Thyroid gland (tissue), 4 donors: ENCODE measurements at places on chromosomes 7 and 10. TPM values are rescaled to one million over a fixed set of nuclear protein-coding genes. Genes with fewer than 3 reads are reported as not detected.

Gene OR6B1
- not detected for total RNA-seq

Gene NODAL
- not detected for total RNA-seq

Gene TSPAN33
- 5.0 TPM for total RNA-seq

Gene HOXA11
- not detected for total RNA-seq

Gene GRM8
- 9.5 TPM for total RNA-seq

Gene ABCC2
- 5.1 TPM for total RNA-seq

Gene IFIT1B
- total RNA-seq: not detected

Gene CTTNBP2
- total RNA-seq: 13.8 TPM

Gene CYP3A7
- not detected for total RNA-seq

GRCh38 chr10:114000457-114001010 lies 43.1 kb upstream of the ADRB1 start:
- DNase-seq: no peak

GRCh38 chr7:136163340-136163801 lies 186.2 kb upstream of the MTPN start:
- no peak for DNase-seq

DNA sequence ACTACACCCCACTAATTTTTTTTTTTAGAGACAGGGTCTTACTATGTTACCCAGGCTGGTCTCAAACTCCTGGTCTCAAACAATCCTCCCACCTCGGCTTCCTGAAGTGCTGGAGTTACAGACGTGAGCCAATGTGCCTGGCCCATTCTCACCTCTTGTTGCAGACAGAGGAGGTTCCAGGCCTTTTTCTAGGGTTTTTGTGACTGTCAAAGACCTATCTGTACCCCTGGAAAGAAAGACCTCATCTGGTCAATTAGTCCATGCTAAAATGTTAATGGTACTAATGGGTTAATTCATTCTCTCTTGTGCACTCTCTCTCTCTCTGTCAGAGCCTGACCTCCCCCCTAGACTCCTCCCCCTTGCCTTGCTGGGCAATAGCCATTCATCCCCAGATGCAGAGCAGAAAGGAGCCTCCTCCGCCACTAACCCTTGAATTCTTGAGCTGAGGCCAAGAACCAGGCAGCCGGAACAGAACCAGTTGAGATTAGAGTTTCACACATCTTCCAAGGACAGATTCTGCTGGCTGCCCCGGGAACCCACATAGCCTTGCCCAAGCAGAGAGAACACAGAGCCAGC lies 209.7 kb downstream of the SKIDA1 start:
- DNase-seq: peak; percentile 96

DNA sequence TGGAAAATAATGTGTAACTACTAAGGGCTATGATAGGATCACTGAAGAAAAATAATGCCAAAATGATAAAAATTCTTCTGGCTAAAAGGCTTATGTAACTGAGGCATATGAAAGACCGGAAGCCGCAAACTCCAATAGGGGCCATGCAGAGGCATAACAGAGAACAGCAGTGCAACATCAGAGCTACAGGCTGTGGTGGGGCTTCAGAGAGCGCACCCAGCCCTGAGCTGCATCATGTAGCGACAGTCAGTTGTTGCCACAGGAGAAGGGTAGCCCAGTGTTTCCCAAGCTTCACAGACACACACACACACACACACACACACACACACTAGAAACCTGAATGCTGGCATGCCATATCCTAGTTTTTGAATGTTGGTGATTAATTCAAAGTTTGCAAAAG lies 9.3 kb downstream of the LLCFC1 start:
- DNase-seq: no peak

GRCh38 chr7:15848901-15849300 lies 162.4 kb upstream of the MEOX2 start:
- no peak for DNase-seq

- no peak for DNase-seq
Measured at GRCh38 chr10:119919271-119919670, 26.7 kb downstream of the SEC23IP start.

DNA sequence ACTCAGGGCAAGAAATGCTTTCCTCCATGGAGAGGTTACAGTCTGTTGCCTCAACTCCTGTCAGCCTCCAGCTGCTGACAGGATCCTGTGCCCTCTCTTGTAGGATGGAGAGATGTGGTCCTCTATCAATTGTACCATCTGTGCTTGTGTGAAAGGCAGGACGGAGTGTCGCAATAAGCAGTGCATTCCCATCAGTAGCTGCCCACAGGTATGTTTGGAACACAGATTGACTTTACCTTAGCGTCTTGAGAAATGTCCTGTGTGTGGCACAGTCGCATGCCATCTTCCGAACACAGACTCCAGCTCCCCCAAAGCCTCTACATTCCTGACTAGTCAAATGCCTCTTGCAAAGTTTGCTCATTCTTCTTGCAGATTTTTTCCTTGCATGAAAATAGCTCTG lies 152.6 kb downstream of the BMPER start:
- DNase-seq: no peak

DNA sequence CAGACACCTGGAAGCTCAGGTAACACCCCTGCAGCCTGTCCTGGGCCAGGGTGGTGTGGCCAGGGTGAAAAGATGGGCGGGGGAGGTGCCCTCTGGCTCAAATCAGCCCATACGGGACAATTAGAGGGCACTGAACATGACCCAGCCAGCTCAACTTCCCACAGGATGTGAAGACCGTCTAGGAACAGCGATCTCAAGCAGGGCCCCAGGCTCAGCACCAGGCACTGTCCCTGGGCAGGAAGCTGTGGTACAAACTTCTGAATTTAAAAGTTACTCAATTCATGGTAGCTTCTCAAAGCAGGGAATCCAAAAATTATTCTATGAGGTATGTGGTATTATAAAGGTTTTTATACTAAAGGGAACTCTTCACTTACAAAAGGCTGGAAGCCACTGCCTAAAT lies 5.1 kb upstream of the GRB10 start:
- no peak for DNase-seq

DNA sequence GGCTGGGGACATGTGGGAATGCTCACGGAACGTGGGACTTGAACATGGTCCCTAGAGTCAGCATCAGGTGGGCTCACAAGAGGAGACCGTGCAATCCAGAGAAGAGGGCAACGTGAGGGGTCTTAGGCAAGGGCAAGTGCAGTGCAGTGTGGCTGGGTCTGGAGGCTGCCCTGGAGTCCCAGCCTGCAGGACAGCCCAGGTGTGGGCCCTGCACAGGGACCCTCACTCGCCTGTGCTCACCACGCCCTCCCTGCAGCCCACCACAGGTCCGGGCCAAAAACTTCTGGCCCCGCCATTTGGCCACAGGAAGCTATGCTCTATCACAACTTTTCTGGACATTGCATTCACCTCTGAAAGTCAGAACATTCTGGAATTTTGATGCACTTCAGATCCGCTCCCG lies 133.5 kb downstream of the PAXIP1 start:
- DNase-seq: no peak

DNA sequence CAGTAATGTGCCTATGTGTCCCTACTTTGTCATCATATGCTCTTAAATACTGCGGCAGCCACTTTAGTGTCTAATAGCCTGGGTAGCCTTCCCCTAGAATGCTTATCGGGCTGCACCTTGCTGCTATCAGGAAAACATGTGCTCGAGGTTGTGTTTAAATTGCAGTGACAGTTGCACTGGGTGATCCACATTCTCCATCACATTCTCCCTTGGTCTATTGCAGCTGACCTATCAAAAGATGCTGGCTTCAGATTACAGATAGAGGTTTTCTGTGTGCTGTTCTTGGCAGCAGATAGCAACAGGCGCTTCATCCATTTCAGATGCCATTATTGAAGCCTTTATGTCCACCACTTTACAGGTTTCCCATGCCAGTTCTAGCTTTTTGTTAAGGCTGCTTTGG lies 130.1 kb upstream of the MDFIC start:
- DNase-seq: no peak

GRCh38 chr10:77969114-77969513 lies 42.6 kb upstream of the DLG5 start:
- peak; percentile 34 for DNase-seq

GRCh38 chr7:13321316-13321715 lies 633.9 kb downstream of the ARL4A start:
- DNase-seq: no peak

- no peak for DNase-seq
Measured at GRCh38 chr10:50271564-50272250, 20.4 kb upstream of the ASAH2 start.

DNA sequence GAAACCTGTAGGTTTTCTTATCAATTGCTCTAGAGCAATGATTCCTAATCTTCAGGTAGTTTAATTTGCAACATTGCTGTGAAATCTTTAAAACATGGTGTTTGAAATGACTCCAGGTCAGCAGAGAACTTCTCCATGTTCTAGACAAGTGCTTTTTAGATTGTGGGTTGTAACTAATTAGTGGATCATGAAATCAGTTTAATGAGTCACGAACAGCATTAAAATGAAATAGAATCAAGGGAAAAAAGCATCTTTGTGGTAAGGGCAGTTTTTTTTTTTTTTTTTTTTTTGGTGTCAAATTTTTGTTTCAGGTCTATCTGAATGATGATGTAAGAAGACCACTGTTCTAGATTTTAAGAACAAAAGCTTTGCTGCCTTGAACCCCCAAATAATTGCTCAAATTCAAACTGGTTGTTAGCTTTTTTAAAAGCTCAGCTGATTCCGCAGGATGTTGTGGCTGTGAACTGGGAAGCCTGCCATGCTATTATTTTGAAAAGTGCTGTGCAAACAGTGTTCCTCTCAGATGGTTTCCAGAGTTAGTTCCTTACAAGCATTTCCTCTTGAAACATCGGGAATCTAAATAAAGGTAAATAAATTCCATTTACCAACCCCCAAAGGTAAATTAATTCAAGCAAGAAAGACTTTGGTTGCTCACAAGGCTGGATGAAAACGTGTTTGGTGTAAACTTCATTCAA lies 13.1 kb upstream of the PDK4 start:
- peak; percentile 64 for DNase-seq

- no peak for DNase-seq
Measured at GRCh38 chr10:86508217-86508616, 13.4 kb downstream of the WAPL start.

GRCh38 chr7:103691291-103691690 lies 245.3 kb upstream of the SLC26A5 start:
- DNase-seq: no peak

DNA sequence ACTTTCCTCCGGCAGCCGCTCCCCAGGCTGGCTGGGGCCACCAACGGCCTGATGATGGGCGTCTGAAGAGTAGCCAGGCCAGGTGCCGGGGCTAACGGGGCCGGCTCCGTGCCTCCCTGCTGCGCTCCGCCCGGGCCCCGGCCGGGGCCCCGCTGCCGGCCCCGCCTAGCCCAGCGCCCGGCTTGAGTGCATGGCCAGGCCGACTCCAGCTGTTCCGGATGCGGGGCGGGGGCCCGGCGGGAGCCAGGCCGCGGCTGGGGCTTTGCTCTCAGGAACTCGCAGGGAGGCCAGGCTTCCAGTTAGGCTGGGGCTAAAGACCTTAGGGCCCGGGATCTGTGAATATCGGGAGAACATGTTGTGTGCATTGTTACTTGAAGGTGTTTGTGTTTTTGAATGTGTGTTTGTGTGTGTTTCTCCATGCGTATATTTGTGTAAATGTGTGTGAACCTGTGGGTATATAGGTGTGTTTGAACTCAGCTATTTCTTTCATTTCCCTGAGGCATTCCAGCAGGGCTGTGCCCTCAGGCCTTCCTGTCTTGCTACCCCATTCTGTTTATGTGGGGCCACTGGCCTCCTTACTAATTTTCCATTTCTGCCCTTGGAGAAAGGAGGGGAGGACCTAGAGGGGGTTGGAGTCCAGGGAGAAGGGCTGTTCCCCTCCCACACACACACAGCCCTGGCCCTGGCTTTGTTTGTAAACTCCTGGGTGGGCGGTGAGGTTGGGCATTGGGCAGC lies 1.1 kb upstream of the LBX1 start:
- DNase-seq: no peak

DNA sequence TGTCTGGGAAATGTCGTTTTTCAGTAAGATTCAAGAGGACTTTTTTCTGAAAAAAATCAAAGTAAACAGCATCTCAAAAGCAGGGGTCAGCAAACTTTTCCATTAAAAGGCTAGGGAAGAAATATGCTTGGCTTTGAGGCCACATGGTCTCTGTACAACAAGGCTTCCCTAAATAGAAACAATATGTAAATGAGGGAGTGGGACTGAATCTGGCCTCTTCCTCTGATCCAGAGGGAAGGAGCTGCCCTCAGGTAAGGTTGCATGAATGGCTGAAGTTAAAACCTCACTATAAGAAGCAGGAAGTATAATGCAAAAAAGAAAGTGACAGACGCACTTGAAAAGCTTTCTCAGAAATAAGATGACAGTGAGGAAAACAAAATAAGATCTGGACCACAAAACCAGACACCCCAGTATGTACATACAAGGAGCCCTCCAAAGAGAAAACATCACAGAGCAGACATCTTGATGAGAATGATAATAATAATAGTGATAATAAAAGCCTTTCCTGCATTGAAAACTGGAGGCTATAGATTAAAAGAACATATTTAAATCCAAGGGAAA lies 115.2 kb downstream of the PLXNA4 start:
- no peak for DNase-seq

- peak; percentile 44 for DNase-seq
Measured at GRCh38 chr7:137987968-137988367, 13.9 kb downstream of the CREB3L2 start.
